Activated CD8-positive, alpha-beta memory T cell treated with anti-CD3 and anti-CD28 coated beads, Interleukin-2, amount 10 ng/mL, durations not matched to agents 7 days and 5 days (primary cell): ENCODE measurements at places on chromosomes 2 and 18. TPM values are rescaled to one million over a fixed set of nuclear protein-coding genes. Genes with fewer than 3 reads are reported as not detected.

GRCh38 chr2:72848436-72849137 lies 22.8 kb upstream of the EXOC6B start:
- no peak overlapping the region for H3K27ac ChIP-seq
- H3K27me3 ChIP-seq: peaks cover 18% of the 10 kb centered on the region
- H3K36me3 ChIP-seq: no peaks in the 10 kb centered on the region
- no peak overlapping the region for H3K4me3 ChIP-seq
- peaks cover 2% of the 10 kb centered on the region for H3K4me1 ChIP-seq
- no peak for DNase-seq

DNA sequence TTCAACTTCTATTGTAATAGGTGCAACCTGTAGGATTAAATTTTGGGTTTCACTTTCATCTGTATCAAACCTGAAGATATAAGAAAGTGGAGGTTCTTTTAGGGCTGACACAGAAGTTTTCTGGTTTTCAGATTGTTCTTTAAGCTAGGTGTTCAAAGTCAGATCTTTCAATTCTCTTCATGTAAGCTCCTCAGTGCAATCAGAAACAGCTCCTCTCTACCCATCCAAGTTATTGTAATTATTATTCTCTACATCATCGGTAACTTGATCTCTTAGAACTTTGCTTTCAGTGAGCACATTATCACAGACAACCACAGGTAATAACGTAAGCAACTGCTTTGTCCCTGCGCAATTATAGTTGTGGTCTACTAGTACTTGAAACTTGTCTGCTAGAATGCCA lies 179.4 kb downstream of the MYCN start:
- no peaks in the 10 kb centered on the region for H3K36me3 ChIP-seq
- H3K4me3 ChIP-seq: no peak overlapping the region
- DNase-seq: no peak
- no peaks in the 10 kb centered on the region for H3K27me3 ChIP-seq
- no peaks in the 10 kb centered on the region for H3K4me1 ChIP-seq
- H3K27ac ChIP-seq: no peak overlapping the region

DNA sequence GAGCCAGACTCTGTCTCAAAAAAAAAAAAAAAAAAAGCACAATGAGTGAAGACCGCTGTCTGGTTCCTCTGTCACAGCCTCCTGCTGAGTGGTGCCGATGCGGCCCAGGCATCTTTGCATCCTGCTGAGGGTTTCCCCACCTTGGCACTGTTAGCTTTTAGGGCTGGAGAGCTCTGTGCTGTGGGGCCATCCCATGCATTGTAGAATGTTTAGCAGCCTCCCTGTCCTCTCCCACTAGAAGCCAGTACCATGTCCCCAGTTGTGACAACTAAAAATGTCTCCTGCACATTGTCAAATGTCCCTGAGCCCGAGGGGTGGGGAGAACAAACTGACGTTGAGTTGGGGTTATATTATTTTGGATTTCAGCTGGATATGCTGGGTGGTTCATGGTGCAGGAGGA lies 7.9 kb upstream of the COLEC11 start:
- H3K27ac ChIP-seq: no peak overlapping the region
- peaks cover 2% of the 10 kb centered on the region for H3K36me3 ChIP-seq
- H3K27me3 ChIP-seq: no peaks in the 10 kb centered on the region
- DNase-seq: no peak
- no peaks in the 10 kb centered on the region for H3K4me1 ChIP-seq

DNA sequence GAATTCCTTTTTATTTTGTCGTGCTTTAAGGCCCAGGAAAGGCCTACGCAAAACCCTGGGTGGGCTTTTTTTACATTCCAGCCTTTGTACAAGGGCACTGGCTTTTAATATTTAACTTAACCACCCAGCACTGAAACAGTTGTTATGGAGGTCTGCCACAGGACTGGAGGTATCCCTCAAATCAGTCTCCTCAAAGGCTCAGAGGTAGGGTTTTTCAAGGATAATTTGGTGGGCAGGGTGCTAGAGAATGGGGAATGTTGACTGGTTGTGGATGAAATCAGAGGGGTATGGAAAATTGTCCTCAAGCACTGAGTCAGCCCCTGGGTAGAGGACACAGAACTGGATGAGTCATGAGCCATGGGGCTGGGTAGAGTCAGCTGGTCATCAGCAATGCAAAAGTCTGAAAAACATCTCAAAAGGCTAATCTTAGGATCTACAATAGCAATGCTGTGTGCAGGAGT lies 443.1 kb downstream of the THSD7B start:
- no peak for DNase-seq
- no peaks in the 10 kb centered on the region for H3K27me3 ChIP-seq

DNA sequence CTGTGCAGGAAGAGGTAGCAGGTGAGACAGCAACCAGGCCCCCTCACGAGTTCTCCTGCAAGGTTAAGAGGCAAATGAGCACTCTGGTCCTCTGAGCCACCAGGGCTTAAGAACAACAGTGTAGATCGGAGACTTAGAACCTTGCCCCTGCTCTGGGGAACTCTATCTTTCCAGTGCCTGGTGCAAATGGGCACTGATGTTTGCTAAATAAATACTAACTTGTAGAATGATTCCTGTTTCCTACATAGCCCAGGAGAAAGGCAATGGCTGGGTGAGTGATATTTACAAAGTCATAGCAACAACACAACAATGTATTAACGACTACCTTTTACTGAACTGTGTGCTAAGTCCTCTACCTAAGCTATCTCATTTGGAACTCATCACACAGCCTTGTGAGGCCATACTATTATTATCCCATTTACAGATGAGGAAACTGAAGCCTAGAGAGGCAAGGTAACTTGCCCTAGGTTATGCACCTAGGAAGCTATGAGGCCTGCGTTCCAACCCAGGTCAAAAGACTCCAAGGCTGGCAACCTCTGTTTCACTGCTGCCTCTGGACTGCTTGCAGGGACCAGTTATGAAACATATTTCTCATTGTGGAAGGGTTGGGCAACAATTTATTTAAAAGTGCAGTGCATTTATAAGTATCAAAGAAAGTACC lies 4.3 kb downstream of the ATP8B1 start:
- no peaks in the 10 kb centered on the region for H3K36me3 ChIP-seq
- no peak for DNase-seq
- H3K4me3 ChIP-seq: no peak overlapping the region

DNA sequence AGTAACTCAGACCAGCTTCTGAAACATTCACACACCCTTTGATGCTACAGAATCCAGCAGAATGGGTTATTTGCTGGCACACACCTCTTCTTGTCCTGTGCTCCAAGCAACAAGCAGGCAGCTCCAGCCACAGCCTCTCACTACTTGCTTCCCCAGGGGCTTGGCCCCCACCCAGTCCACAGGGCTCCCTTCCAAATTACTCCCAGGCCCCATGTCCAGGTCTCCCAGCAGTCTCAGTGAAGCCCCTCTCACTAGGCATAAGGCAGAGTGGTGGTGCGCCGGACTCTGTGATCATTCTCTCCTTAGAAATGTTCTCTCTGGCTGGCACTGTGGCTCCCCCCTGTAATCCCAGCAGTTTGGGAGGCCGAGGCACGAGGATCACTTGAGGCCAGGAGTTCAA lies 25.9 kb downstream of the ITM2C start:
- H3K4me3 ChIP-seq: no peak overlapping the region
- peaks cover 36% of the 10 kb centered on the region for H3K27me3 ChIP-seq
- peaks cover 41% of the 10 kb centered on the region for H3K4me1 ChIP-seq
- H3K27ac ChIP-seq: no peak overlapping the region
- peaks cover 1% of the 10 kb centered on the region for H3K36me3 ChIP-seq

DNA sequence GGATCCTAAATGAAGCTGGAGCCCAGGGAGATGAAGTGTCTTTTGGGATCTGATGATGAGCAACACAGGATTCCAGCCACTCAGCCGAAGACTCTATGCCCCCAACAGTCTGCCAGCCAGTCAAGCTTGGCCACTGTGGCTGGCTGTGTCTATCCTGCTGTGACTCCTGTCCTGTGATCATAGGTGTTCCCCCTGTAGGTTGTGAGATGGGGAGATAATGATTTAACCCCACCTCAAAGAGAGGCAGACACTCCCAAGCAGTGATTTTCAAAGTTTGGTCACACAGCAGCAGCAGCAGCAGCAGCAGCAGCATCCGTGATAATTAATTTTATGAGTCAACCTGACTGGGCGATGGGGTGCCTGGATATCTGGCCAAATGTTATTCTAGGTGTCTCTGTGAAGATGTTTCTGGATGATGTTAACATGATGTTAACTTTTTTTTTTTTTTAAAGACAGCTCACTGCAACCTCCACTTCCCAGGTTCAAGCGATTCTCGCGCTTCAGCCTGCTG lies 21.4 kb upstream of the RHOB start:
- peaks cover 4% of the 10 kb centered on the region for H3K27me3 ChIP-seq
- no peak overlapping the region for H3K4me3 ChIP-seq
- DNase-seq: peak; percentile 38
- no peaks in the 10 kb centered on the region for H3K36me3 ChIP-seq
- H3K27ac ChIP-seq: peak overlapping the region; percentile 82
- peaks cover 37% of the 10 kb centered on the region for H3K4me1 ChIP-seq

DNA sequence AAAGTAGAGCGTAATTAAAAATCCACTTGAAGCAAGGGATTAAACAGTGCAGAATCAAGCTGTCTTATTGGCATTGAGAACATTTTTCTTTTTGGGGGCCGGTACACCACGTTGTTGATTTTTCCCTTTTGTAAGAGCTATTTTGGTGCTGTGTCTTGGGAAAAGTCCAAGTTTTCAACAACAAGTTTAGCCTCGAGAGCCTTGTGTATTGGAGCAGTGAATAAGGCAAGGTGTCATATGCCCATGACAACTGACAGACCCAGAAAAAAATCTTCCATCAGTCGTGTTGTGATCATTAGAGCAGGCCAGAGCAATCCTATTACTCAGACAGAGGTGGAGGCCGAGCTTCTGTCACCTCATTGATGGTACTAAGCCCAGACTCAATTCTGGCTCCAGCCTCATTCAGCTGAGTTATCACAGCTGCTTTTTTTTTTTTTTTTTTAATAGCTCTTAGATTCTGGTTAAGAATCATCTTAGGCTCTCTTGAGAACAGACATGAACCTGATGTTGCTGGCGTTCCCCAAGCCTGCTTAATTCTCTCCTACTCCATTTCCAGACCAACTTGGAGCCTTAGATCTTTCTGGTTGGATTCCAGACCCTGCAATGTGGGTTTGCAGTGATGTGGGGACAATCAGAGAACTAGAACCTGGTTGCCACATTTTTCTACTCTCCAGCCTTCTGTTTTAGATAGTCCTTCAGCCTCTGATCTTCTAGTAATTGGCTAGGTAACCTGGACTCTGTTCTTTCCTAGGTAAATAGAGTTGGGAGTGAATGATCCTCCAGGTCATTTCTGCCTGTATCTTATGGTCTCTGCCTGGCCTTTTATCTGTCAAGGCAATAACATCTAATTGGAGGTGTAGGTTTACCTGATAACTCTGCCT lies 43.1 kb downstream of the MOGAT1 start:
- H3K27ac ChIP-seq: no peak overlapping the region
- H3K4me3 ChIP-seq: no peak overlapping the region
- H3K36me3 ChIP-seq: no peaks in the 10 kb centered on the region
- peaks cover 59% of the 10 kb centered on the region for H3K27me3 ChIP-seq
- peaks cover under 1% of the 10 kb centered on the region for H3K4me1 ChIP-seq
- DNase-seq: no peak

GRCh38 chr2:168831662-168832061 lies 29.2 kb downstream of the NOSTRIN start:
- H3K27ac ChIP-seq: no peak overlapping the region
- H3K36me3 ChIP-seq: no peaks in the 10 kb centered on the region
- peaks cover 4% of the 10 kb centered on the region for H3K27me3 ChIP-seq
- no peaks in the 10 kb centered on the region for H3K4me1 ChIP-seq

DNA sequence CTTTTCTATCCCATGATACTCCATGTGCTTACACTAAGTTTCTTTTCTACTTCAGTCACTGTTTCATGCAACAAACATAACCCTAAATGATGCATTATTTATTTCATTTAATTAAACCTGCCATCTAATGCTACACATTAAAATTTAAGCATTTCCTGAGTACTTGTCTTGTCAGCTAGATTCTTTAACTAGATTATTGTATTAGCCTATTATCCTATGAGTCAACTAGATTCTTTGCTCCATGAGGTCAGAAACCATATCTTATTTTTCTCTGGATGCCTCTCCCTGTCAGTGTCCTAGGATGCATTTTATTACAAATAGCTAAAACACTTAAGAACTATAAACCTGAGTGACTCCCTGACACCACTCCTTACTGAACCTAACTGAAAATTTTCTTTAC lies 652.4 kb downstream of the SLC4A3 start:
- no peaks in the 10 kb centered on the region for H3K4me1 ChIP-seq
- no peak overlapping the region for H3K27ac ChIP-seq
- H3K36me3 ChIP-seq: no peaks in the 10 kb centered on the region
- no peak overlapping the region for H3K4me3 ChIP-seq
- no peak for DNase-seq
- H3K27me3 ChIP-seq: no peaks in the 10 kb centered on the region

- H3K4me1 ChIP-seq: no peaks in the 10 kb centered on the region
- H3K27me3 ChIP-seq: peaks cover 30% of the 10 kb centered on the region
- H3K4me3 ChIP-seq: no peak overlapping the region
- no peak for DNase-seq
- H3K36me3 ChIP-seq: no peaks in the 10 kb centered on the region
Observed at GRCh38 chr2:217937446-217937845, 65.3 kb downstream of the TNS1 start.

GRCh38 chr18:31546476-31546875 lies 45.2 kb upstream of the TTR start:
- no peaks in the 10 kb centered on the region for H3K36me3 ChIP-seq
- H3K27ac ChIP-seq: no peak overlapping the region
- DNase-seq: no peak
- no peak overlapping the region for H3K4me3 ChIP-seq
- peaks cover 2% of the 10 kb centered on the region for H3K27me3 ChIP-seq
- no peaks in the 10 kb centered on the region for H3K4me1 ChIP-seq

- no peak overlapping the region for H3K27ac ChIP-seq
- H3K4me3 ChIP-seq: no peak overlapping the region
- DNase-seq: peak; percentile 32
- peaks cover 5% of the 10 kb centered on the region for H3K36me3 ChIP-seq
- H3K4me1 ChIP-seq: peaks cover 5% of the 10 kb centered on the region
Observed at GRCh38 chr2:112182581-112183034, 44.4 kb downstream of the FBLN7 start.

GRCh38 chr2:27088634-27089033 lies 2.1 kb downstream of the KHK start:
- no peaks in the 10 kb centered on the region for H3K27me3 ChIP-seq
- H3K4me3 ChIP-seq: no peak overlapping the region
- no peak overlapping the region for H3K27ac ChIP-seq
- H3K4me1 ChIP-seq: peaks cover 22% of the 10 kb centered on the region
- no peak for DNase-seq
- H3K36me3 ChIP-seq: no peaks in the 10 kb centered on the region

DNA sequence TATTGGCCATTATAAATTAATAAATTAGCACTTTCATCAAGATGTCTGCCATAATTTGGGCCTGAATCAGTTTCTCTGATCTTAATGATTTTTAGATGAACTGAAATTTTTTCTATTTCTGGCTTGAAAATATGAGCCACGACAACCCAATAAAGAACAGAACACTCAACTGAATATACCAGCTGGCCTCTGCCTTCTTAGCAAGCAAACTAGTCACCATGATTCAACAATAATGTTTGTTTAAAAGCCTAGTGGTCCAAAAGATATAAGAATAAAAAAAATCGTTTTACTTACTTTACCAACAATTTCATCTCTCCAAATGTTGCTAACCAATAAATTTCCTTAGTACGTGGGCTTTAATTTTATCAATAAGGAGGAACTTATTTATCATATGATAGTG lies 66.7 kb upstream of the TTN start:
- no peak for DNase-seq
- H3K4me1 ChIP-seq: peaks cover 19% of the 10 kb centered on the region
- H3K4me3 ChIP-seq: no peak overlapping the region
- H3K36me3 ChIP-seq: peaks cover 1% of the 10 kb centered on the region

- no peaks in the 10 kb centered on the region for H3K4me1 ChIP-seq
- no peak for DNase-seq
- H3K27me3 ChIP-seq: no peaks in the 10 kb centered on the region
- H3K27ac ChIP-seq: no peak overlapping the region
Observed at GRCh38 chr2:236265675-236266074, 1.5 kb upstream of the ASB18 start.

BCL11A gene
- not detected for total RNA-seq

GRB14 gene
- not detected for total RNA-seq

AQP4 gene
- total RNA-seq: not detected

IL1RL1 gene
- total RNA-seq: 0.41 TPM
